ENCODE measurements at places on chromosomes 16 and 17. TPM values are rescaled to one million over a fixed set of nuclear protein-coding genes. Genes with fewer than 3 reads are reported as not detected.

GRCh38 chr16:75727221-75727620 is 931 bp upstream of the CPHXL start:
- no peaks in the 10 kb centered on the region for H3K27me3 ChIP-seq
- DNase-seq, result no peak
- H3K4me1 ChIP-seq, result no peaks in the 10 kb centered on the region
- no peaks in the 10 kb centered on the region for H3K36me3 ChIP-seq

DNA sequence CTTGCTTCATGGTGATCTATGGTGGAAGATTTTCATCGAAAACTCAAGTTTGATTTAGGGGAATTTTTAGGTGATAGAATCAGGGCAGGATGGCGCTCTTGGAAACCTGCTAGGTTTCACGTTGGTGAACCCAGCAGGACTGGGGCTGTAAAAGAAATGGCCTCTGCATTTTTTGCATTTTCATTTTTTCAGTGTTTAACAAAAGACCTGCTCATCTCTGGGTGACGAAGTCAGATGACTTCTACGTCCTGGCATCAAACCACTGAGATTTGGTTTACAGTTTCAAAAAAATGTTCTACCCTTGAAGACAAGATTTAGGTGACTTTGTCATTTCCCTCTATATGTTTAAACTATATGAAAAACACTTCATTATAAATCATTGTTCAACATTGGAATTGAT is 1.9 kb downstream of the PGS1 start:
- no peak for DNase-seq
- H3K36me3 ChIP-seq, result no peaks in the 10 kb centered on the region

- H3K4me1 ChIP-seq, result no peaks in the 10 kb centered on the region
- H3K27me3 ChIP-seq, result no peaks in the 10 kb centered on the region
- no peak overlapping the region for H3K27ac ChIP-seq
- H3K4me3 ChIP-seq, result no peak overlapping the region
Measured at GRCh38 chr17:3318336-3318735, 20.2 kb upstream of the OR3A1 start.

The NEUROD2 gene
- not detected for polyA plus RNA-seq

The SEPTIN12 gene
- not detected for polyA plus RNA-seq
